ENCODE measurements at places on chromosomes 13 and 19. TPM values are rescaled to one million over a fixed set of nuclear protein-coding genes. Genes with fewer than 3 reads are reported as not detected.

Gene TPTE2
- total RNA-seq: 0.30 TPM

Gene ZNF611
- total RNA-seq: 23.8 TPM

Gene ATP1A3
- 33.0 TPM for total RNA-seq

Gene LIM2
- total RNA-seq: not detected

Gene GARIN5B
- total RNA-seq: not detected

Gene ITM2B
- 44.5 TPM for total RNA-seq

Gene LRP3
- total RNA-seq: not detected

Gene DCLK1
- total RNA-seq: not detected

Gene PEAK3
- total RNA-seq: 0.18 TPM

Gene CCL25
- total RNA-seq: 0.70 TPM

GRCh38 chr13:113146750-113147149, 11.7 kb upstream of the PROZ start:
- DNase-seq: no peak

DNA sequence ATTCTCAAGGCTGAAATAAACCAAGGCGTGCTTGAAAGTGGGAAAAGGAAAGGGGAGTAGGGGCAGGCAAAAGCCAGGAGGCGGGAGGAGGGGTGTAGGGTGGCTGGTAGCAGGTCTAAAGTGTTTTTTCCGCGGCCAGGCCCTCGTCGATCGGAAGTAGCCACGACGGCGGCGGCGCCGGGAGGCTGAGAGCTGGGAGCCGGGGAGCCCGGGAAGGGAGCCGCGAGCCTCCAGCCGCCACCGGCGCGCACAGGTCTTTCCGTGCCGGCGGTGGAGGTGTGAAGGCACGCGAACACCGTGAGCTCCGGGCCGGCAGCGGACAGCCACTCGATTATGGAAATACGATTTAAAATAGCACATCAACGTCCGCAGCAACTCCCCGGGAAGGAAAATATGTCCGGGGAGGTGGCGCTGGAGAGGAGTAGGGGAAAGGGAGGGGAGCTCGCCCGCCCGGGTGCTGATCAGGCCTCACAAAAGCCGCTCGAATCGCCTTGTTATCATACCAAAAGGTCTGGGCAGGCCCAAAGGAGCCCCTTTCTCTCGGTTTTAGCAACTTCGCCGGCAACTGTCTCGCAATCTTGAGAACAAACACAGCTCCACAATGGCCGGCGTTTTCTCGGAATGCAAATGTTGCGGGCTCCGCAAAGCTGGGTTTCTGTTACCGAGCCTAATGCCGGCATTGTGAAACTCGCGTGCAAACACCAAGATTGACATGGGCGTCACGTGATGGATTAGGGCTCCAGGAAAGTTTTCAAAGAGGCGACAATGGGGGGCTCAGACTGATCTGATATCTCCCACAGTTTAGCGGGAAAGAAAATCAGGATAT, 2.9 kb upstream of the PCDH8 start:
- DNase-seq: no peak

- DNase-seq: no peak
Observed at GRCh38 chr13:95250961-95251360, 50.3 kb downstream of the ABCC4 start.

GRCh38 chr19:49149652-49150105, 5.5 kb downstream of the HRC start:
- peak; percentile 86 for DNase-seq

DNA sequence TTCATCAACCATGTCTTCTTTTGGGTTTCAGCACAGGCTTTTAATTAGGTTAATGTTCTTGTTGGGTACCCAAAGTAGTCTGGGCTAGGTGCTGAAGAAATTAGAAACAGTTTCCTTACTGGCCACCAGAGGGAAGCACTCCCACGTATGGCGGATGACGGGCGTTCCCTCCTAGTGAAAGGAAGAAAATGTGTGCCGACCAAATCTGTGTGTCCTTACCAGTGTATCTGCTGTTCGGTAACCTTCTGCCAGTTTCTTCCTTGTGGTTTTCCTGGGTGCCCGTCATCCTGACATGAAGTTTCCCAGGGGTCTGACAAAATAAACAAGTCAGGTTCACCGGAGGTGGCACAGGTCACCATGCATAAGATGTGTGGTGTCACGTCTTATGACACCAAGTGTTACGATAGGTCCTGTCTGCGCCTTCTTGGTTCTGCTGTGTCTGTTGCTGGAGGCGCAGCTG, 6.0 kb upstream of the WDR88 start:
- DNase-seq: peak; percentile 59

GRCh38 chr13:25699600-25699999, 327.8 kb downstream of the ATP8A2 start:
- no peak for DNase-seq

GRCh38 chr19:56118666-56119581, 2.2 kb downstream of the ZNF787 start:
- no peak for DNase-seq

DNA sequence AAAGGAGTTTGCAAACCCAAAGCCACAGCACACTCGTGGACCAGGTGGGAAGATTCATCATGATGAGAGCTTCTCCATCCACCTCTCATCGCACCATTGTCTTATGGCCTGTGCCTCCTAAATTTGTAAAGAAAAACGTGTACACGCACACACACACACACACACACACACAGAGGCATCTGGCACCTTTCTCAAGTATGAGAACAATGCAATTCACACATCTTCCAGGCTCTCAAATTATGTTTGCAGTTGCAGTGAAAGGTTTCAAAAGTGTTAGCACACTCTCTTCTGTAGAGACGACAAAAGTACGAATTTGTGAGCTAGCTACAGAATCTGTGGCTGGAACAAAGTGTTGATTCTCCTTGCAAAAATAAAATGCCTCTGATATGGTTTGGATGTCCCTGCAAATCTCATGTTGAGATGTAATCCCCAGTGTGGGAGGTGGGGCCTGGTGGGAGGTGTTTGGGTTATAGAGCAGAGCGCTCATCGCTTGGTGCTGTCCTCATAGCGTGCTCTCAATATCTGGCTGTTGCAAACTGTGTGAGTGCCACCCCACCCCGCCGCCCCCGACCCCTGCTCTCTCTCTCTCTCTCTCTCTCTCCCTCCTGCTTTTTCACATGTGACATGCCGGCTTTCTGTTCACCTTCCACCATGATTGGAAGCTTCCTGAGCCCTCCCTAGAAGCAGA, 21.8 kb upstream of the RAB20 start:
- DNase-seq: no peak

GRCh38 chr13:96769874-96770273, 224.4 kb downstream of the OXGR1 start:
- no peak for DNase-seq

DNA sequence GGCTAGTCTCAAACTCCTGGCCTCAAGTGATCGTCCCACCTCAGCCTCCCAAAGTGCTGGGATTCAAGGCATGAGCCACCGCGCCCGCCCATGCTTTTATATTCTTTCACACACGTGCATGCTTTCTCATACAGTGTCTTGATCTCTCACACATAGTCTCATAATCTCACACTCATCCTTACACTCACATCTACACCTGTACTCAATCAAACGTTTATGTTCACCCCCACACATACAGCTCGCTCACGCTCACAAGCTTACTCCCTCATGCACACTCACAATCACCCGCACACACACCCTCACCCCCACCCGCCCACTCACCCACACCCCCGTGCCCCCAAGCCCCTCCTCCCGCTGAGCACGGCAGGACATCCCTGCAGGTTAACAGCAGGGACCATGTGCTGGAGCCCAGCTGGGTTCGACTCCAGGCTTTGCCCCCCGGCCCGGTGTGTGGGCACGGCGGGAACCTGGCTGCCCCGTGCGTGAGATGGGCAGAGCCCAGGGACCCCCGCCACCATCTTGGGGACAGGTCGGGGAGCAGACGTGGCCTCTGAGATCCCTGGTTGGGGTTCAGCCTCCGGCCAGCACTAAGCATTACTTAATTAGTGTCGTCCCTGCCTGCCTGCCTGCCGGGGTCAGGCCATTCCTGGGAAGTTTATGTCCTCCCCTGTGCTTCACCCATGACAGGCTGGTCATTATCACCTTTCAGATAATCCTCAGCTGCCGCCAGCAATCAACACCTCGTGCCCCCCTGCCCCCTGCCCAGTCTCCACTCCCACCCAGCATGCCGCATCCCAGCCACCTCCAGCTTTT, 11.4 kb downstream of the SBK2 start:
- no peak for DNase-seq

DNA sequence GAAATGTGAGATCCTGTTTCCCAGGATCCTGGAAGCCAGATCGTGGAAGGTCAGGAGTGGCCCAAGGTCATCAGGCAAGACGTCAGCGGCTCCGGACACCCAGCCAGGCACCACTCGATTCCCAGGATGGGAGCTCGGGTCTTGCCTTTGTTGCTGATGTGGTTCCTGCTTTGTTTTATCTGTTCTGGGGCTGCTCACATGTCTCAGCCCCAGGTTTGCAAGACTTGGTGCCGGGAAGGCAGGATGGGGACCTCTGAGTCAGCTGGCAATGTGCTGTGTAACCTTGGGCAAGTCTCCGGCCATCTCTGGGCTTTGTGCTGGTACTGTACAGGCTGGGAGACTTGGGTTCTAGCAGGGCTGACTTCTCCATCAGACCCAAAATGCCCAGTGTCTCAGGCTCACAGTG, 1.4 kb upstream of the FCHO1 start:
- peak; percentile 67 for DNase-seq

- no peak for DNase-seq
Observed at GRCh38 chr13:33089311-33089710, 73.1 kb downstream of the KL start.

DNA sequence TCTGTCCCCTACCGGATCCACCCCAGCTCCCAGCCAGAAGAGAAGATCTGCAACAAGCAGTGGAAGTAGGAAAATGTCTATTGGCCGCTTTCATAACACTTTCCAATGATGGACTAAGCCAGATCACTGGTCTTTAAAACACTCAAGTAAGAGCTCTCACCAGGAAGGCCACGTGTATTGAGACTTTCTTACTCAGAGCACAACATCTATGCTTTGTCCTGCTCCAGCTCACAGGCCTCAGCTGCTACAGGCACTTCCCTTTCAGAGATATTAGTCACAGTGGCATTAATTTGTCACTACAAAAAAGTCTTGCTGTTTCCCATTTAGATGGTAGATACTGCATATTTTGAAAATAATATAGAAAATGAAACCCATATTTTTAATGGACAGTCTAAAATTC, 164.2 kb downstream of the ABCC4 start:
- DNase-seq: no peak

- no peak for DNase-seq
Observed at GRCh38 chr13:51488212-51488611, 35.4 kb upstream of the INTS6 start.

- DNase-seq: no peak
Observed at GRCh38 chr19:42038666-42039065, 31.3 kb downstream of the GRIK5 start.

DNA sequence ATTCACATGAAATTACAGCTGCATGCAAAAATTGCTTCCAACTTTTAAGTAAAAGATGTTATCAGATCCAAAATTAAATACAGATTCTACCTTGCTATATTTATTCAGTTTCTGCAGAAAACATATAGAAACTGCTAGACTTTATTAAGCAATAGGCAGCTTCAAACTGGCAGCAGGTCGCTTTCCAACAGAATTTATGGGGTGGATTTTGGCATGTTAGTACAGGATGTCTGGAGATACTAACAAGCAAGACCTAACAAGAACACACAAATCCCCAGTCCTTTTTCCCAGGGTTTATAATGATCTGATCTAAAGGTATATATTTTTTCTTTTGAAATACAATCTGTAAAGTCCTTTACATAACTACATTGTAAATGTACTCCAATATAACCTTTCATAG, 27.5 kb downstream of the TBC1D4 start:
- no peak for DNase-seq

GRCh38 chr13:23750383-23751121, 138.6 kb downstream of the MIPEP start:
- no peak for DNase-seq

- DNase-seq: no peak
Observed at GRCh38 chr13:99067159-99067985, 89.5 kb upstream of the DOCK9 start.

- DNase-seq: no peak
Observed at GRCh38 chr19:7879836-7880235, 5.6 kb upstream of the PRR36 start.

GRCh38 chr19:9431475-9431874, 3.9 kb downstream of the ZNF266 start:
- DNase-seq: peak; percentile 33

GRCh38 chr13:23609874-23610576, 39.8 kb downstream of the TNFRSF19 start:
- DNase-seq: no peak

- peak; percentile 1 for DNase-seq
Observed at GRCh38 chr13:42660333-42660965, 86.5 kb downstream of the TNFSF11 start.

- no peak for DNase-seq
Observed at GRCh38 chr19:31015778-31016177, 333.5 kb downstream of the TSHZ3 start.

DNA sequence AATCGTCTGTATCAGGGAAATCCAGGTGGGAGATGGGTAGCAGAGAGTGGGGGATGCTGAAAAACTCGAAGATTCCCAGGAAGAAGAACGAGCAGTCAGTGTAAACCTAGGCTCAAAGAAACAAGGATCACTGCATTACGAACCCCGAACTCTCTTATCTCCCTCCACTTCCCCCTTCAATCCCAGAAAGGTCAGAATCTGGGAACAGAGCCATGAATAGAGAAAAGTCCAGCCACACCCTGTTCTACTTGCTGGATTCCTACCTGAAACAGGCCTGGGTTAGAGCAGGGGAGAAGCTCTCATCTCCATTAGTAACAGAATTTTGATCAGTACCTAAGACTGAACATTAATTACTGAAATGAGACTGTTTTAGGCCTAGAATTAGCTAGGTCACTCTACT, 24.4 kb downstream of the EPSTI1 start:
- no peak for DNase-seq

DNA sequence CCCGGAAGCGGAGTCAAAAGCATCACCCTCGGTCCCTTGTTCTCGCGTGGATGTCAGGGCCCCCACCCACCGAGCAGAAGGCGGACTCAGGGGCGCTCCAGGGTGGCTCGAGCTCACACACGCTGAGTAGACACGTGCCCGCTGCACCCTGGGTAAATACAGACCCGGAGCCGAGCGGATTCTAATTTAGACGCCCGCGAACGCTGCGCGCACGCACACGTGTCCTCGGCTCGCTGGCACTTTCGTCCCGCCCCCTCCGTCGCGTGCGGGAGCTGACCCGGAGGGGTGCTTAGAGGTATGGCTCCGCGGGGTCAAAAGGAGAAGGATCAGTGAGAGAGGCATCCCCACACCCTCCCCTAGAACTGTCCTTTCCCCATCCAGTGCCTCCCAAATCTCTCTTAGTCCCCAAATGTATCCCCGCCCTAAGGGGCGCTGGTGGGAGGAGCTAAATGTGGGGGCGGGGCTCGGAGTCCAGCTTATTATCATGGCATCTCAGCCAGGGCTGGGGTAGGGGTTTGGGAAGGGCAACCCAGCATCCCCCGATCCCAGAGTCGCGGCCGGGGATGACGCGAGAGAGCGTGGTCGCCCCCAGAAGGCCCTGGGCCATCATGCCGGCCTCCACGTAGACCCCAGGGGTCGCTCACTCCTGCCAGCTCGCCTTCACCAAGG, 451 bp upstream of the ICAM5 start:
- peak; percentile 89 for DNase-seq
